ENCODE measurements at places on chromosomes 1 and 21.

DNA sequence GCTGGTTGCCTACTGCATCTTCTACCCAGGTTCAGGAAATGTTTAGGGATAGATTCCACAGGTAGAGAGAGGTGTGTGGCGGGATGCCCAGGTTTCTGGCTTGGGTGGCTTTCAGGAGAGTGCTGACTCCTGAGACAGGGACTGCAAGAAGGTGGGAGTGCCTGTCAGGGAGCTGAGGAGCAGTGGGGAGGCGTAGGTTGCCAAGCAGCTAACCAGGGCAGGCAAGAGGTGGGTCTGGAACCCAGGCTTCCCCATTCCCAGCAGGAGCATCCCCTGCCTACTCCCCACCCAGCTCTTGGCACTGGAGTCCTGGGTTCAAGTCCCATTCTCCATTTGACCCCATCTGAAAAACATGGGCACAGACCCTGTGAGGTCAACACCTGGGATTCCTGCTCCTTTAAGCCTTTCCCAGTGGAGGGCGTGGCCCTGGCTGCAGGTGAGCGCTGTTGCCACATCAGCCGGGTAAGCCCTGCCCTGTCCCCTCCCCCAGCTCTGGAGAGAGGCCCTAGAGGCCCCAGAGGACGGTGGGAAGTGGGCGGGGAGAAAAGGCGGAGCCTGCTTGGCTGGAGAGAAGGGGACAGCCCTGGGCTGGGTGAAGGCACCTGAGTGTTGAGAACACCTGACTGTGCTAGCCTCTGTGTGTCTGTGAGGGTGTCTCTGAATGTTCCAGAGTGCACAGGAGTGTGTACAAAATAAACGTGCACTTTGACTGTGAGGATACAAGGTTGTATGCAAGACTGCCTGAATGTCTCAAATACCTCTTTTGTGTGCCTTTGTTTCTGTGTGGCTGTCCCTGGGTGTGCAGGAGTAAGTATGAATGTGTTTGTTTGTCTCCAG, 14.0 kb upstream of the SYNC start:
- DNase-seq = peak; percentile 43

DNA sequence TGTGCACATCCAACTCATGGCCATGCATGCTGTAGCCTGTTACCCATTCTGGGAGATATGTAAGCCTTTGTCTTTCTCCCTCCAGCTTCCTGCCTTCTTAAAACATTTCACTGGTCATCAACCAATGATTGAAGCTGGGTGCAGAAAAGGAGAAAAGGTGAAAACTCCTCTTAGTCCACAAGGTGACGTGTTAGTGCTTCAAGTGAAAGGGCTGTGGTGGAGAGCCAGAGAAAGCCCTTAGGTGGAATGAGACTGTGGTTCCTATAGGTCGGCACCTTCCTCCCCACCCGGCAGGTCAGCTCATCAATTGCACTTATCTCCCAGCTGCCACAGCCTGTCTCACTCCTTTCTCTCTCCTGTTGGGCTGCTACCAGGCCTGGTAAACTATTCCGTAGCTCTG, 30.4 kb downstream of the ERG start:
- DNase-seq = no peak

DNA sequence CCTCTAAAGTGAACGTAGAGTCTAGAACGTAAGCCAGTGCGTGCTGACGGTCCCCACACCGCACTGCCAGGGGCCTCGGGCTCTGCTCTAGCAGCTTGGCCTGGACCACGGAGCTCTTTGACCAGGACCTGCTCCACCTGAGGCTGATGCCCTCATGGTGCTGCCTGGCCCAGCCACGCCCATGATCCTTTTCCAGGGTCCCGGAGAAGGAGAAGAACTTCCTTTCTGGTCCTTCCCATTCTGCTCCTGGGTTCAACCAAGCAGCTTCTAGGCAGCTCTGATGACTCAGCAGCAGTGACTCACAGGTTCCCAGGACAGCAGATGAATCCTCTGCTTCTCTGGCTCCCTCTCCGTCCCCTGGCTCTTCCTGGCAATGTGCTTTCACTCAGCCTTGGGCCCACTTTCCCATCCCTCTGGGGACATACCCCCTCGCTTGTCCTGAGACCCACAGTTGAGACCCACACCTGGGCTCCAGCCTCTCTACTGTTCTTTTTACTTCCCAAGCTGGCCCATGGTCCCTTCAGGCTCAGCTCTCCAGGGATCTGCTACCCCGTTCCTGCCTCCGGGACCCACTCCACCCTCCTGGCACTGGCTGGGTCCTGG, 246.3 kb upstream of the RAB4A start:
- no peak for DNase-seq

GRCh38 chr1:245751726-245752470, 597.1 kb downstream of the KIF26B start:
- no peak for DNase-seq

GRCh38 chr21:45837936-45838335, 143.6 kb upstream of the COL6A1 start:
- DNase-seq = no peak

Data from stimulated activated CD4-positive, alpha-beta T cell treated with anti-CD3 and anti-CD28 coated beads, Interleukin-2, amount 100 ng/mL, for 48 hours (primary cell).